ENCODE measurements at places on chromosomes 12 and 14. TPM values are rescaled to one million over a fixed set of nuclear protein-coding genes. Genes with fewer than 3 reads are reported as not detected.

DNA sequence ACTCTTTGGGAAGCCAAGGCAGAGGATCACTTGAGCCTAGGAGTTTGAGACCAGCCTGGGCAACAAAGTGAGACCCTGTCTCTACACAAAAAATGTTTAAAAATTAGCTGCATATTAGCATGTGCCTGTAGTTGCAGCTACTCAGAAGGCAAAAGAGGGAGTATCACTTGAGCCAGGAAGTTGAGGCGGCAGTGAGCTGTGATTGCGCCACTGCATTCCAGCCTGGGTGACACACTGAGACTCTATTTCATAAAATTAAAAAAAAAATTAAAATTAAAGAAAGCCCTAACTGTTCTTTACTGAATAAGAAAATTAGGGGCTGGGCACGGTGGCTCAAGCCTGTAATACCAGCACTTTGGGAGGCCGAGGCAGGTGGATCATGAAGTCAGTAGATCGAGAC lies 27.0 kb downstream of the SENP1 start:
- DNase-seq = peak; percentile 4

DNA sequence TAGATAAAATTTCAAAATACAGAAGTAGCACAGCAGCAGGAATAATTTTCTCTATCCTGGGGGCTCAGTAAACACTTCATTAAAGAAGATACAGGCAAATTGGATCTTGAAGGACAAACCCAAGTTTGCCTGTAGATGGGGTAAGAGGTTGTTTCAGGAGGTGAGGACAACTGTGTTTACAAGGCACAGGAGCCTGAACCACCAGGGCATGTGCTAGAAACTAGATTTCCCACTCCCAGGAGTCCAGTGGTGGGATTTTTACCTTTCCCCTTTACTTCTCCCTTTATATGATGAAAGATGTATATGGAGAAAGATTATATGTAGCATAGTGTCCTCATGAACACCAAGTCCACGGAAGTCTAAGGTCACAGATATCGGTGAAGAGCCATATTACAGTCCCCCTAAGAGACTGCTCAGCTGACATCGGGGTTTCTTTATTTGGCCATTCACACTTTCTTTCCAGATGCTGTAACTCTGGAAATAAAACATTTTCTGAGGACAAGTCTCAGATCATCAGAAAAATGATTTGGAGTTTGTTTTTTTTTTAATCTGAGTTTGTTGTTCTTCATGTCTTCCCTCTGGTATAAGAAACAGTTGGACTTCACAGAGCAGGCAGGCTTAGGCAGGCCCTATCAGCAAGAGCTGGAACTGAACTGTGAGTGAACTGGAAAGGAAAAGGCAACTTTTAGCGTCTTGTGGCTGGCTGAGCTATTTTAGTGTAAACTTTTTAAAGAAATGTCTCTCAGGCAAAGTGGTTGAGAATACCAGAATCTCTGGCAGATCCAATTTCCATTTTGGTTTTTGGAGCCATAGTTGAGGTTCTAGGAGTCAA lies 8.0 kb upstream of the EVL start:
- DNase-seq = peak; percentile 18

GRCh38 chr14:49861699-49862088 lies 9.1 kb upstream of the NEMF start:
- peak; percentile 82 for DNase-seq

- peak; percentile 22 for DNase-seq
Observed at GRCh38 chr12:120466560-120467315, 2.8 kb downstream of the SRSF9 start.

DNA sequence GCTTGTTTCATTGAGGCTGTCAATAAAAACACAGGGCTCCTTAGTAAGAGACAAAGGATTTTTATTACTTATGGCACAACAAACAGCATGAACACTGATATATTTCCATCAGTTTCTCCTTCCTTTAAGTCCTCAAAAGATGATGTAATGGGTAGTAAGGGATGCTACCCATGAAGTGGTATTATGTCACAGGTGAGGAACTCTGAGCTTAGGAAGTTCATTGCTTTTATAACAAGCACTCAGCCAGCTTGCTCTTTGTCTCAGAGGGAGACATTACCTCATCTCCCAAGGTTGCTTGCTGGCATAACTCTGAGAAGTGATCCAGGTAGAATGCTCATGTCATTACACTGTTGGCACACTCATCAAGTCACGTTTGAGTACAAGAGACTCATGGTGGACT lies 287.0 kb upstream of the OR4E1 start:
- DNase-seq = no peak

GRCh38 chr14:22905627-22906026 lies 13.3 kb downstream of the RBM23 start:
- no peak for DNase-seq

GRCh38 chr12:130961921-130962451 lies 8.3 kb downstream of the ADGRD1 start:
- no peak for DNase-seq

DNA sequence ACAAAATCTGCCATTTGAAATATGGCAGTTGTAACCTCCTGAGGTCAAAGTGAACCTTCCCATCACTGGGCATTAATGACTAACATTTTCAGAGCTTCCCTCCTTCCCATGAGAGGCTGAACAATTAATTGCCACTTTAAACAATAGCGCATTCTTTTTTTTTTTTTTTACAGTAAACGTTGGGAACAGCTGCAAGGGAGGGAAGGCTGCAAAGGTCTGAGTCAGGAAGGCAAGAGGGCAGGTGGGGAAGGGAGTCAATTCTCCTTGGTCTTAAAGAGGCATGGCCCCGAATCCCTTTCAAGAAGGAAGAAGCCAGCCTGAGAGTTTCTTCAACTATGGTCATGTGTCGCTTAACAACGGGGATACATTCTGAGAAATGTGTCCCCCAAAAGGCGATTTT lies 41.0 kb upstream of the PLEKHG3 start:
- DNase-seq = peak; percentile 88

GRCh38 chr12:107511292-107511691 lies 174.3 kb upstream of the PWP1 start:
- no peak for DNase-seq

The NOVA1 gene
- 0.87 TPM for total RNA-seq

The ANO2 gene
- 4.5 TPM for total RNA-seq

The TAS2R14 gene
- 7.1 TPM for total RNA-seq

The NTN4 gene
- total RNA-seq = 253 TPM

The SERPINA10 gene
- not detected for total RNA-seq

The KCNA1 gene
- total RNA-seq = not detected
